ENCODE measurements at places on chromosomes 12 and 14. TPM values are rescaled to one million over a fixed set of nuclear protein-coding genes. Genes with fewer than 3 reads are reported as not detected.

Gene SUPT16H
- 154 TPM for total RNA-seq

DNA sequence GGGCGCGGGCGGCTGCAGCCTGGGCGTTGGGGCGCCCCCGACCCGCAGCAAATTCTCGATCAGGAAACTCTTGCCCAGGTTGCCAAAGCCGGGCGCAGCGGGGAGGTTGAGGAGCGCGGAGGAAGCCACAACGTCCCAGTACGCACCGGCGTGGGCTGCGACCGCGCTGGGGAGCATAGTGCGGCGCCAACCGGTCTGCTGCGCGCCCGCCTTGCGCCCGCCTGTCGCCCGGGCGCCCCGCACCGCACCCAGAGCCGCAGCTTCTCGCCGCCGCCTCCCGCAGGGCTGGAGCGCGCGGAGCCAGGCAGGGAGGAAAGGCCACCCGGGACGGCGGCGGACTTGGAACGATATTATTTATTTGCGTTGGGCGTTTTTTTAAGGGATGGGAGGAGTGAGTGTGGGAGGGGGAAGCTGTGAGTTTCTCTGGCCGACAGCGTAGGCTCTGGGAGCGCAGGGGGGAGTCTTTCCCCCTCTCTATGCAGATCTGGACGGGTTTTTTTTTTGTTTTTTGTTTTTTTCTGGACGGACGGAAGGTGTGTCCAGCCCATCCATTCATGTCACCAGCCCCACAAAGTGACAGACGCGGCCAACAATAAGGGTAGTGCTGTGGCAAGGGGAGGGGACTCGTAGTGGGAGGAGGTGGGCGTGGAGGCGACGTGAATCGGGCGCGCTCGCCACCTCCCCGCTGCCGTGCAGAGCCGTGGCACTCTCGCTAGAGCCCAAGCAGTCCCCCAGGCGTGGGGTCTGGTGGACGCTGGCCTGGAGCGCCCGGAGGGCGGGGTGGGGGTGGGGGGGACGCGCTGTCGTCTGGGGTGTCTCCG is at the start of gene DBX2:
Gene DBX2 (minus strand): TSS at position 349 of the 821 bp plus-strand sequence. CDS start 172 bp downstream, at position 177.
- no peaks in the 10 kb centered on the region for H3K4me1 ChIP-seq

DNA sequence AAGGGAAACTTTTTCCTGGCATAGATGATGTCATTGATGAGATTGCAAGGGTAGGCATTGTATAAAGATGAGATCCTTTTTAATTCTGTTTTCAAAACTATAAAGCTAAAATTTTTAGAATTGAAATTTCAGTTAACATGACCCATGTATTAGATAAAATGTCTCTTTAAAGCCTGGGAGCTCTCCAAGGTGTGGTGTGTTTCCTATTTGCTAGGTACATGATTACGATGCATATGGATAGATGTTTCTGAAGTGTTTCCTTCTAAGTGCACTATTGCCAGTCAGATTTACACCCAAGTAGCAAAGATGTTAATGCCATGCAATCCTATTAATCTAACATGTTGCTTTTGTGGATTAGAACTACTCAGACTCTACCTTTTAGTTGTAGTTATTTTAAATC is 834.7 kb downstream of the DIO2 start:
- H3K36me3 ChIP-seq, result no peaks in the 10 kb centered on the region
- no peaks in the 10 kb centered on the region for H3K4me1 ChIP-seq
- H3K27me3 ChIP-seq, result no peaks in the 10 kb centered on the region
- no peak overlapping the region for H3K4me3 ChIP-seq
- DNase-seq, result no peak

DNA sequence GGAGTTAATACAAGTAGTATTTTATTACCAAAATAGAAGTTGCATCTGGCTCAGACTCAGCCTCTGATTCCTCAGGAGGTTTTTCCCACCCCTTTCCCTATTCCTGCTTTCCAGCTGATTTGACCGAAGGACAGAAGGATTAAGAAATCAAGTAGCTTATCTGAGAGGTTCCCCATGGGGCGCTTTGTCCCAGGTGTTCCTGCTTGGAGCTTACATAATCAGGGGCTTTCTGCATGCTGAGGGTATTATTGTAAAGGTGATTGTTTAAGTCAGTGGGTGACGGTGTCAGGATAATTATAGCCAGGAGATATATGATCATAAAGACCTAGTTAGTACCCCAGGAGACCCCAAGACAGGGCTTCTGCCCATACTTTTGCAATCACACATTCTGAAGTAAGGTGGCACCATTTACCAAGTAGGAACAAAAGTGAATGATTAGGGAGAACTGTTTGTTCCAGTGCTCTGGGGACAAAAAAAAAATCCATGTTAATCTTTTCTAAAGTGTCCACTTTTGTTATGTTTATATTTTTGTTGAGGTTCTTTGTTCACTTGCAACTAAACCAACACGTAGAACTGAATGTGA is 921.3 kb downstream of the NRXN3 start:
- no peaks in the 10 kb centered on the region for H3K27me3 ChIP-seq
- H3K4me1 ChIP-seq, result no peaks in the 10 kb centered on the region
- no peaks in the 10 kb centered on the region for H3K36me3 ChIP-seq
- H3K27ac ChIP-seq, result no peak overlapping the region
- no peak for DNase-seq
- no peak overlapping the region for H3K4me3 ChIP-seq

GRCh38 chr12:98610596-98610995 is 17.1 kb downstream of the SLC25A3 start:
- no peaks in the 10 kb centered on the region for H3K36me3 ChIP-seq
- H3K4me1 ChIP-seq, result no peaks in the 10 kb centered on the region
- H3K4me3 ChIP-seq, result no peak overlapping the region

Gene KCNC2
- not detected for total RNA-seq

Gene NKX2-1
- 0.84 TPM for total RNA-seq

Gene CCDC177
- total RNA-seq, result not detected

Gene FRS2
- total RNA-seq, result 14.7 TPM

GRCh38 chr12:103392722-103393121 is 103.0 kb downstream of the C12orf42 start:
- no peak overlapping the region for H3K4me3 ChIP-seq
- no peaks in the 10 kb centered on the region for H3K27me3 ChIP-seq
- H3K36me3 ChIP-seq, result no peaks in the 10 kb centered on the region
- no peak overlapping the region for H3K27ac ChIP-seq

DNA sequence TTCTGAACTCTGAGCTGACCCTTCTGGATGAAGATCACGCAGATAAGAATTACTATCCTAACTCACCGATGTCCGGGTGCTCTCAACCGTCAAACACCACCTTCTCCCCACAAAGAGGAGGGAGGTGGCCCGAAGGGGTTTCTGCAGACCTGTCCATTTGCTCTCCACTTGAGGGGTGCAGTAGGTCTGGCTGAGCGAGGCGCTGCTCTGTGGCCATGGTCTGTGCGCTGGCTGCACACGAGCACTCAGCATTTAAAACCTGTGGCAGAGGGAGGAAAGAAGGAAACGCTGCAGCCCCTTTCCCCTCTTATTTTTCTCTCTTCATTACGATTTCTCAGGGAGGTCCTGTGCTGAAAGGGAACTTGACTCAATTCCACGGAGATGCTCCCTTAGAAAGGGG is 1.5 kb upstream of the HOXC13 start:
- H3K36me3 ChIP-seq, result no peaks in the 10 kb centered on the region
- no peak overlapping the region for H3K27ac ChIP-seq
- H3K4me3 ChIP-seq, result no peak overlapping the region
- peaks cover 3% of the 10 kb centered on the region for H3K27me3 ChIP-seq
- DNase-seq, result no peak
- peaks cover 15% of the 10 kb centered on the region for H3K4me1 ChIP-seq
